ENCODE measurements at places on chromosomes 11 and 22.
A peak's percentile ranks its signal among the peaks of the same experiment; 100 is the strongest.

GRCh38 chr22:23256986-23257888 lies 76.9 kb downstream of the BCR start:
- peak; percentile 26 for DNase-seq

- DNase-seq = no peak
Measured at GRCh38 chr22:21014726-21015465, at the start of gene P2RX6. Gene P2RX6 (plus strand): TSS chr22:21015165. CDS start chr22:21015175, 10 bp downstream.

- no peak for DNase-seq
Measured at GRCh38 chr11:59756558-59756840, 1.3 kb downstream of the STX3 start.

- DNase-seq = no peak
Measured at GRCh38 chr11:124898711-124899110, 1.0 kb upstream of the ROBO4 start.

- DNase-seq = no peak
Measured at GRCh38 chr11:35853971-35854370, 89.9 kb upstream of the LDLRAD3 start.

GRCh38 chr11:64101461-64101860 lies 64.5 kb downstream of the MACROD1 start:
- no peak for DNase-seq

GRCh38 chr11:1564535-1565172 lies 7.4 kb downstream of the DUSP8 start:
- DNase-seq = no peak

- DNase-seq = no peak
Measured at GRCh38 chr11:66864924-66865697, 8.2 kb downstream of the LRFN4 start.

DNA sequence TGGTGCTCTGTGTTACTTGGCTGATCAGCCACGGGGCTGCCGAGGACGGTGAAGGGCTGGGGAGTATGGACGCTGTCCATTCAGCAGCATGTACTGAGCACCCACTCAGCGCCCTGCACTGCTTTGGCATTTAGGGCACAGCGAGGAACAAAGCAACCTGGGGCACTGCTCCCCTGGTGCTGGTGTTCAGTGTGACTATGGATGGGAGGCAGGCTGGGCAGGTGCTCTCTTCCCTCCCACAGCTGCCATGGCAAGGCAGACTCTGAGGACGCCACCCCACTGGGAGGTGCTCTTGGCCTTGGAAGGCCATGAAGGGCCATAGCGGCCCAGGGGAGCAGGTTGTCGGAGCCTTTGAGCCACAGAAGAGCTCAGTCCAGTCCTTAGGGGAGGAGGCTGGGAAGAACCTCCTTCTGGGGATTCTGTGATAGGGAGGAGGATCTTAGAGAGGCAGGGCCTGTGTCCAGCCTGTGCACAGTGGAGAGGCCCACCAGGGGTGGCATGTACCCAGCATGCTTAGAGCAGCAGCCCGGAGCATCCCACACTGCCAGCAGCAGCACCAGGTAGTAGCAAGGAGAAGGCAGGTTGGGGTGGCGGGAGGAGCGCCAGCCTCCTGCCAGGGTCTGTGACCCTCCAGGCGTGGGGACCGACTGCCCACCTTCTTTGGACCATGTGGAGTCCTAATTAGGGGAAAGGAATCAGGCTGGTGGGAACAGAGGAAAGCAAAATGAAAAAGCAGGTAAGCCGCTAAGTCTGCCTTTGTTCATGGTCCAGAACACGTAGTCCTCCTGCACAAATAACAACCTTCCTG lies 141.8 kb downstream of the MPPED1 start:
- DNase-seq = no peak

DNA sequence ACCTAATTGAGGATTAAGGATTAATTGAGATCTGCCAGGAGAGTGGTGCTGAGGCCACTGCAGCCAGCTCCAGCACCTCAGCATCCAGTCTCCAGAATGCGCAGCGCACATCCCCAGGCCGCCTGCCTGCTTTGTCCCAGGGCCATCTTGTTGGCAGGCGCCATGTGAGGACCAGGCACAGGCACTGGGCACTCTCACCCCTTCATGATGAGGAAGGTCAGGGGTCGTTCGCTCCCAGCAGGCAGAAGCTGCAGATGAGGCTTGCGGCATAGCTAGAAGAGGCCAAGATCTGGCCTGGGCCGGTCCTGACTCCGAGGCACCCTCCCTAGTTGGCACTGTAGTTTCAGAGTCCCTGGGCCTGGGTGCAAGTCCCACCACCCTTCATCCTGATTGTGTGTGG lies 6.4 kb downstream of the CABP2 start:
- no peak for DNase-seq

DNA sequence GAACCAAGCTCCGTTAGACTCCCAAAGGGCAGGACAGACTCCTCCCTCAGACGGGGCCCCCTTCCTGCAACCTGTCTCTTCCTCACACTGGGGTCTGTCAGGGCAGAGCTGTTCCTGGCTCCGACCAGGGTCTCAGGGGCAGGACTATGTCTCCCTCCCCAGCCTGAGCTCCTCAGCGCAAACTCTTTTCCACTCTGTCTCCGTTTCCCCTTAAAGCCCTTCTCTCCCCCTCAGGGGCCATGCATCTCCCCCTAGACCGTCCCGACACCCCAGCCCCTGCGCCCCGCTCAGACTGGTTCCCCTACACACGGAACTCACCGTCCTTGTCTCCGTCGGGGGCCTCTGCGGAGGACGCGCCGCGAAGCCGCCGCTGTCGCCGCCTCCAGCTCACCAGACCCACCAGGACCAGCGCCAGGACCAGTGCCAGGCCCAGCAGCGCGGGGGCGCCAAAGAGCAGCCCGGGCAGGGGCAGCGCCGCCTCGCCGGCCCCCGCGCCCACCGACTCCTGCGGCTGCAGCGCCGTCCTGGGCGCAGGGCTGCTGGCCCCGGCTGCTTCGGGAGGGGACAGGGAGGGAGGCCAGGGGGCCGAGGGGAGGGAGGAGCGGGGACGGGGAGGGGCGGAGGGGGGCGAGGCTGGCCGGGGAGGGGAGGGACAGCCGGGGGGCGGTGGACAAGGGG lies 684 bp downstream of the TNFRSF13C start:
- DNase-seq = no peak

- no peak for DNase-seq
Measured at GRCh38 chr11:46918083-46918787, at the start of gene LRP4. Gene LRP4 (minus strand): TSS chr11:46918550. CDS start chr11:46918379, 171 bp downstream.

DNA sequence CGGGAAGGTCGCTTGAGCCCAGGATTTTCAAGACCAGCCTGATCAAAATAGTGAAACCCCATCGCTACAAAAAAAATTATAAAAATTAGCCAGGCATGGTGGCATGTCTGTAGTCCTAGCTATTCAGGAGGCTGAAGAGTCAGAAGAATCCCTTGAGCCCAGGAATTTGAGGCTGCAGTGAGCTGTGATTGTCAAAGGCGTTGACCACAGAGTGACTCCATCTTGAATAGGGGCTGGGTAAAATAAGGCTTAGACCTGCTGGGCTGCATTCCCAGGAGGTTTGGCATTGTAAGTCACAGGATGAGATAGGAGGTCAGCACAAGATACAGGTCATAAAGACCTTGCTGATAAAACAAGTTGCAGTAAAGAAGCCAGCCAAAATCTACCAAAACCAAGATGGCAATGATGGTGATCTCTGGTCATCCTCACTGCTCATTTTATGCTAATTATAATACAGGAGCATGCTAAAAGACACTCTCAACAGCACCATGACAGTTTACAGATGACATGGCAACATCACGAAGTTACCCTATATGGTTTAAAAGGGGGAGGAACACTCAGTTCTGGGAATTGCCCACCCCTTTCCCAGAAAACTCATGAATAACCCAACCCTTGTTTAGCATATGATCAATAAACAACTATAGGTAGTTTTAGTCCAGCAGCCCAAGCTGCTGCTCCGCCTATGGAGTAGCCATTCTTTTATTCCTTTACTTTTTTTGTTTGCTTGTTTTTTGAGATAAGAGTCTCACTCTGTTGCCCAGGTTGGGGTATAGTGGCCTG lies 2.8 kb upstream of the RDX start:
- no peak for DNase-seq

GRCh38 chr11:3000032-3000961 lies 8.2 kb upstream of the NAP1L4 start:
- DNase-seq = no peak

DNA sequence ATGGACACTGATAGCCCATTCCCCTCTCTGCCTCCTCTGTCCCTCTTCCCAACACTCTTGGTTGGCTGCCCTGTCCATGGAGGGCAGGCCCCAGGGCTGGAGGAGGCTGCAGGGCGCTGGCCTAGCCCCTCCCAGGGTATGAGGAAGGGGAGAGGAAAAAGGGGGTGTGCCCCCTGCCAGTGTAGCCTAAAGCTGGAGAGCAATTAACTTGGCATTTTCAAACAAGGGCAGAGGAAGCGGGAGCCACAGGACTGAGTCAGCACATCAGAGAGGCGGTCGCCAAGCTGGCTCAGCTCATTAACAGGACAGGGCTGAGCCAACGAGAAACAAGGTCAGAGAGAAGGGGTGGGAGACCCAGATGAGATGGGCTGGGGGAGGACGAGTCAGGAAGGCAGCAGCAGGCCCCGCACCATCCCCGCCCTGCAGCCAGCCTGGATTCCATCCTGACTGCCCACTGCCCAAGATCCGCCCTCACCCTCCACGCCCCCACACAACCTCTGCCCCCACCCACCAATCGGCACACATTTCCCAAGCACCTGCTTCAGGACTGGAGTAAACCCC lies 76.3 kb downstream of the BUD13 start:
- DNase-seq = peak; percentile 1

DNA sequence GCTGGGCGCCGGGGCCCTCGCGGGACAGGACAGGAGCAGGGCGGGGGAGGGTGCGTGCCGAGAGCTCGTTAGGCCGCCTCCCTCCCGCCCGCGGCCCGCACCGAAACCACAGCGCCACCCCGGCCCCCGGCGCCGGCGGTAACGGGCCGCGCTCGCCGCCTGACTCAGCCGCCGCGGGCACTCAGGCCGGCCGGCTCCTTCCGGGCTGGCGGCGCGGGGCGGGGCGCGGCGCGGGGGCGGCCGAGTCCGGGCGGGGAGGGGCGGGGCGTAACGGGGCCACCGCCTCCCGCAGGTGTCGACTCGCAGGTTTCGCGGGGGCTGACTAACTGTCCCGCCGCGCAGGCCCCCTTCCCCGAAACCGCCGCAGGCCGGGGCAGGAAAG lies at the start of gene AP5B1:
Gene AP5B1, minus strand, starts transcription at position 207 of the 382 bp plus-strand sequence. CDS start 385 bp downstream, outside the sequence.
- DNase-seq = no peak

DNA sequence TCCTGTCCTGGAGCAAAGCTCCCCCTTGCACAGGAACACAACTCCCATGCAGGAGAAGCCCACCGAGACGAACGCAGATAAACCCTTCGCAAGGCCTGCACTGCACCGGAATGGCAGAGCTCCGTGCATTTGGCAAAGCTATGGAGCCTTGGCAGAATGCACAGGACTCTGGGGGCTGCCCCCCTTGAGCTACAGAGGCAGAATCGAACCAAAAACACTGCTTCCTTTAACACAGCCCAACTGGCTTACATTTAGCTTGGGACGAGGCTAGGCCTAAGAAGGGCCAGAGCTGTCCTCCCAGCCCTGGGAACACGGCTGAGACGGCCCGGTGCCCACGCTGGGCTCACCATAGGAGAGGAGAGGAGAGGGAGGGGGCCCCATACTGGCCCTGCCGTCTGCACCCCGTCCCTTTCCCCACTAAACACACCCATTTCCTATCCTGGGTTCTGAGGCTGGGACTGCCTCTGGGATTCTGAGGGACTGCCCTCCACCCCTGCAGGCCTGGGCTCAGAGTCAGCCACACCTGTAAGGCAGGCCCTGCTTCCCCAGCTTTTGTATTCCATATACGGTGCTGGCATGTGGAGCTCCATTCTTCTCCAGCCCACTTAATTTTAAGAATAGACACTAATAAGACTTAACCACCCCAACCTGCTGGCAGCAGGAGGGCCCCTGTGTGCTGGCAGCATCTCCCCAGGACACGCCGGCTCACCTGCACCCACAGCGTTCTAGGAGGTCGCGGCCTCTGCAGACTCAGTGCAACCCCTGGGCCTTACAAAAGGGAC lies 32.9 kb downstream of the PPM1F start:
- no peak for DNase-seq

- no peak for DNase-seq
Measured at GRCh38 chr22:33275073-33275443, 216.9 kb upstream of the SYN3 start.

DNA sequence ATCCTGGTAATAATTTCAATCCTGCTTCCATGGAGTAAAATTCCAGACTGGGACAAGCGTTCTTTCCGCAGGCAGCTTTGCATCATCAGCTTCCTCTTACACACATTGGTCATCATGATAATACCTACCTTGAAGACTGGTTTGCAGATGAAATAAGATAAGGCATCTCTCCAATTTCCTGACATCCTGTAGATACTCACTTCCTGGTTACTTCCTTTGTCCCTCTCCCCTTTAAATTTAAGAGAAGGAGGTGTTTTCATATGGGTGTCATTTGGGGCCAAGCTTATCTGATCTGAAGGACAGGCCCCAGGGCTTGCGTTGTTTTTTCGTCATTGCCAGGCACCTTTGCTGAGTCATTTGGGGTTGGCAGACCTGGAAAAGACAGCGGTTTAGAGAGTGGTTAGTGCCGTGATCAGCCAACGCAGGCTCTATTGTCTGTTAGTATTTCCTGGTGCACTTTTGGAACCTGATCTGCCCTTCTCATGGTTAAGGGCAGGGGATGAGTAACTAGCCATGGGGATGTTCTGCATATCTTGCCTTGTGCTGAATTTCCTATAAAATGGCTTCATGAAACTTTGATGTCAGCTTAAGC lies 24.1 kb downstream of the GRAMD1B start:
- DNase-seq = no peak

- no peak for DNase-seq
Measured at GRCh38 chr11:81892770-81893635, 840.7 kb downstream of the FAM181B start.

DNA sequence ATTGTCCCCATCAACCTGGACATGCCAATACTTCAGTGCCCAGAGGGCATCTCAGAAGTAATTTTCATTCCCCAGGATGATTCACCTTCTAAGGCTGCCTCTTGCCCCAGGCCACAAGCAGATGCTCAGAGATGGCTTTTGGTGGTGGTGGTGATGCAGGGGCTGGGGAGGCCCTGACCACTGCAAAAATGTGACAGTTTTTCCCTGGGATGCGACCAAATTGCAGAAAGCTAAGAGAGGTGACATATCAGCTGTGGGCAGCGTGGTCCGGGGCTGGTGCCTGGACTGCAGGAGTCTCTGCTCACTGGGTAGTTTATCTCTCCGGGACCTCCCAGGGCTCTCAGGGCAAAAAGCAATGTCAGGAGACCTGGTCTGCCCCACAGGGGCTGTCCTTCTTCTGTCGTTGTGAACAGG lies 39.7 kb upstream of the ACCSL start:
- no peak for DNase-seq

Measured in GM04503 (cell line).